ENCODE measurements at places on chromosomes 1 and 21.

GRCh38 chr1:50796272-50796671 lies 163.8 kb downstream of the FAF1 start:
- no peak overlapping the region for H3K27ac ChIP-seq
- no peak for DNase-seq
- H3K4me3 ChIP-seq = no peak overlapping the region
- no peaks in the 10 kb centered on the region for H3K4me1 ChIP-seq

- H3K4me3 ChIP-seq = no peak overlapping the region
- H3K36me3 ChIP-seq = no peaks in the 10 kb centered on the region
- DNase-seq = no peak
- peaks cover 14% of the 10 kb centered on the region for H3K4me1 ChIP-seq
Measured at GRCh38 chr1:20719261-20719660, 1.5 kb upstream of the KIF17 start.

DNA sequence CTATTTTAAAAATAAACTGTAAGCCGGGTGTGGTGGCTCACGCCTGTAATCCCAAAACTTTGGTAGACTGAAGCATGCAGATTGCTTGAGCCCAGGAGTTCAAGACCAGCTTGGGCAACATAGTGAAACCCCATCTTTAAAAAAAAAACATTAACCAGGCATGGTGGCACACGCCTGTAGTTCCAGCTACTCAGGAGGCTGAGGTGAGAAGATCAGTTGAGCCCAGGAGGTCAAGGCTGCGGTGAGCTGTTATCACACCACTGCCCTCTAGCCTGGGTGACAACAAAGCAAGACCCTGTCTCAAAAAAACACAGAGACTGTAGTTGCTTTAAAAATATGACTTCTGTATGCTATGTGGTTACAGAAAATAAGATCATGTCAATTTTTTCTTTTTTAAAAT lies 24.3 kb upstream of the LSS start:
- no peak for DNase-seq
- H3K27me3 ChIP-seq = no peaks in the 10 kb centered on the region
- no peak overlapping the region for H3K4me3 ChIP-seq
- H3K36me3 ChIP-seq = peaks cover 47% of the 10 kb centered on the region
- H3K27ac ChIP-seq = no peak overlapping the region

GRCh38 chr1:63691701-63692425 lies 82.0 kb upstream of the ROR1 start:
- H3K4me1 ChIP-seq = no peaks in the 10 kb centered on the region
- peak overlapping the region; percentile 40 for H3K27ac ChIP-seq
- no peak overlapping the region for H3K4me3 ChIP-seq
- no peaks in the 10 kb centered on the region for H3K36me3 ChIP-seq
- H3K27me3 ChIP-seq = no peaks in the 10 kb centered on the region

DNA sequence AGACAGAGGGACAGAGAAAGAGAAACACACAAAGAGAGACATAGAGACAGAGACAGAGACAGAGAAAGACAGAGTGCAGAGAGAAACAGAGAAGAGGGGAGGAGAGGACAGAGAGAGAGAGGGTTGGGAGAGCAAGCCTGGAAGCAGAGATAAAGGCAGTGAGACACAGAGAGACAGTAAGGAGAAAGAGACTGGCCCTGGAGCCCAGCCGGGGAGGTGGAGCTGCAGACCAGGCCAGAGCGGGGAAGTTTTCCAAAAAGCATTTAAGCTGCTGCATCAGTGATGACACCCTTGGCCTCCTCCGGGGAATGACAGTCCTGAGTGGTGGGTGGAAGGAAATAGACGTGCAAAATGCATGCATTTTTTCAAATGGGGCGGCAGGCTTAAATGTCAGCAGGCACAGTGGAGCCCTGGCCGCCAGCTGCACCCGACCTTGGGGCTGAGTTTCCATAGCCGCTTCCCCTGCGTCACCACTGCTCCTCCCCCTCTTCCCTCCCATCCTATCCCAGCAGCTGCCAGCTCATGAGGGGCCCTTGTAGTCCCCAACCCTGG lies 95.4 kb upstream of the KLHDC7A start:
- H3K27ac ChIP-seq = no peak overlapping the region
- no peak for DNase-seq
- no peaks in the 10 kb centered on the region for H3K27me3 ChIP-seq
- H3K4me1 ChIP-seq = no peaks in the 10 kb centered on the region

DNA sequence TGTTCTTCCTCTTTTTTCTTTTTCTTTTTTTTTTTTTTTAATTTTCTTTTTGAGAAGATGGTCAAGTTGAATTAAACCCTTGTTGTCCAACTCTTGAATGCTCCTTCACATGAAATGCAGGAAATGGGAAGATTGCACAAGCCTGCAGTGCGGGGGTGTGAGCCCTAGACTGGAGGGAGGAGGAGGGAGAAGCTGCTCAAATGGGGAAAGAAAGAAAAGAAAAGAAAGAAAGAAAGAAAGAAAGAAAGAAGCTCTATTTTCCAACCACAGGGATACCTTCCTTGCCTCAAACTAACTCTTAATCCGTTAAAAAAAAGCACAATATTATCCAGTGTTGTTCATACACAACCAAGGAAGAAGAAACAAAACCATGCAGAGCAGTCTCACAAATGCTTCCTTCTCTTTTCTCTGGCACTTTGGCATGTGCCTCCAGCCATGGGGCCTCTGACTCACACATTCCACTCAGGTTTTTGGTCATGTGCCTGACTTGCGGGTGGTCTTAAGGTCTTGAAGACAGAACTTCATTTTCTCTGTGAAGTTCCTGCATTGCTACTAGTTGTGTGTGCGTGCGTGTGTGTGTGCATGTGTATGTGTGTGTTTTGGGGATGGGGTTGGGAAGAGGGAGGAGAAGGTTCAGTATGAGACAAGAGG lies 276.1 kb downstream of the RPS6KC1 start:
- H3K4me3 ChIP-seq = no peak overlapping the region
- H3K4me1 ChIP-seq = peaks cover 4% of the 10 kb centered on the region
- no peak overlapping the region for H3K27ac ChIP-seq
- no peak for DNase-seq
- H3K36me3 ChIP-seq = no peaks in the 10 kb centered on the region

GRCh38 chr1:22186311-22186710 lies 43.4 kb upstream of the WNT4 start:
- no peak overlapping the region for H3K4me3 ChIP-seq
- H3K4me1 ChIP-seq = no peaks in the 10 kb centered on the region
- no peak overlapping the region for H3K27ac ChIP-seq
- H3K27me3 ChIP-seq = no peaks in the 10 kb centered on the region
